Activated CD8-positive, alpha-beta T cell treated with anti-CD3 and anti-CD28 coated beads, Interleukin-2, amount 10 ng/mL, durations not matched to agents 7 days and 5 days (primary cell): ENCODE measurements at places on chromosomes 1 and 21.

GRCh38 chr1:86430376-86430775 lies 6.4 kb downstream of the CLCA2 start:
- no peak for DNase-seq

- no peak for DNase-seq
Measured at GRCh38 chr1:234708700-234709395, 98.9 kb upstream of the IRF2BP2 start.

DNA sequence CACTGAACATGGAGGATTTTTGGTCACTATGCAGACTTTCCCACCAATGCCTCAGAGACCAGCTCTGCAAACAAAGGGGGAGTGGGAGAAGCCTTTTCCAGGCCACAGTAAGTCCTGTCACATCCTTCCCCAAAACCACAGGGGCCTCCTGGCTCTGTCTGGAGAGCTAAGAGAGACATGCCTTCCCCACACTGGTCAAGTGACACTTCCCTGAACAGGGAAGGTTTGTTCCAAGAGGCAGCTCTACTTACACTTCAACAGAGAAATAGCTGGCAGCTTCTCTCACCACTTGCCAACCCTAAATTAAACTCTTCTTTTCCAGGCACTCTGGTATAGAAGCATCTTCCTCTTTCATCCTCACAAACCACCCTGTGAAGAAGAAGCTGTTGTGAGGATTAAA lies 39.7 kb downstream of the EDN2 start:
- DNase-seq, result no peak

- DNase-seq, result no peak
Measured at GRCh38 chr1:57910782-57911181, 486.9 kb upstream of the DAB1 start.

DNA sequence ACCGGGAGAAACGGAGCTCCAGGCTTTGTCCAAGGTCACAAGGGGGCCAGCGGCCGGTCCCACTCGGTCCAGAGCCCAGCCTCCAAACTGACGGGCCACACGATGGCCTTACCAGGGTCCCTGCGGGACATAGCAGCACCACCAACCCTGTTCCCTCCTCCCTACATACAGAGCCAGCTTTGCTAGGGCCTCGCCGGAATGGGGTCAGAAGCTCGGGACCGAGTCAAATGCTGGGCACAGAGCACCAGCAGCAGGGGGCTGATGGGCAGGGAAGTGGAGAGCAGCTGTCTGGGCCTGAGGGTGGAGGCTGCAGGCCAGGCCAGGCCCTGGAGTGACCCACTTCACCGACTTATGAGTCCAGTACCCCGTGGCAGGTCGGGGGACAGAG lies 14.9 kb upstream of the TTC39A start:
- DNase-seq, result no peak

DNA sequence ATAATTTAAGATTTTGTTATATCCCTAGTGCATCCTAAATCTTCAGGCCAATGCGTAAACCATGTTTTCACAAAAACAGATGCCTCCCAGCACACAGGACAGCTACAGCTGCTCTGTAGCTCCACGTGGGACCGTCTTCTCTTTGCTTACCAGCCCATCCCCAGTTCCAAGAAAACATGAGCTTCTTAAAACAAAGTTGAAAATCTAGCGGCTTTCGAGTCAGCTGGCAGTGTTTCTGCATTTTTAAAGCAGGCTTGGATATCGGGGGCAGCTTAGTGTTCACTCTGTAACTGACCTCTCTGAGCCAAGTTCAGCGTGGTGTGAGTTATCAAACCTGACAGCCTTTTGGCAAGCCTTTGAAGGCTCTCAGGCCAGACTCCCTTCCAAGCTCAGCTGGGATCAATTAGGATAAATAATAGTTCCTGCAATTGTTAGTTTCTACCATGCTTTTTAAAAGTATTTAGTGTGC lies 881.5 kb downstream of the LTN1 start:
- DNase-seq, result no peak

- DNase-seq, result no peak
Measured at GRCh38 chr1:185345913-185346720, 29.1 kb upstream of the IVNS1ABP start.

- DNase-seq, result no peak
Measured at GRCh38 chr1:45356186-45356585, 15.9 kb upstream of the MUTYH start.

GRCh38 chr1:202189001-202189790 lies 4.4 kb upstream of the LGR6 start:
- DNase-seq, result peak; percentile 86

DNA sequence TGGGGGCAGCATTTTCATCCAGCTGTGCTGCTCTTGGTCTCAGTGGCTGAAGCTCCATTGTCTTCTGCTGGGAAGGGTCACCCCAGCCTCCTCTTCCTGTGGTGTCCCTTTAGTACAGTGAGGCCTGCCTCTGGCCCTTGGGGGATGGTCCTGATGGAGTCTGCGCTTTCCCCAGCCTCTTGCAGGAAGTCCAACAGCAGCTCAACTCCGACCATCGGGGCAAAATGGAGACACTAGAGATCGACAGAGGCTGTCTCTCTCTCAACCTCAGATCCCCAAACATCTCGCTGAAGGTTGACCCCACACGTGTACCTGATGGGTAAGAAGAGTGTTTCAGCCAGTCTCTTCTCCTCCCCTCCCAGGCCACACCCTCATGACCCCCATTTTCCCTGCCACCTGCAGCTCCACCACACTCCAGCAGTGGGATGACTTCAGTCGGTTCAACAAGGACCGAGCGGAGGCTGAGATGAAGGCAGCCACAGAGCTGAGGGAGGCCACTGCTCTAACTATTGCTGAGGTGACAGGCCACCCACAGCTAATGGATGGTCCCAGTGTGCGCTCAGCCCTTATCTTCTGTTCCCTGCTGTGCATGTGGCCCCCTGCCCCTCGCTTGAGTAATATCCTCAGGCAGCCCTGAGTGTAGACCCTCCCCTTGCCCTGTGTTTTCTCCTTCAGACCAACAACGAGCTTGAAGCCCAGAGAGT lies 2.0 kb upstream of the ADPRS start:
- DNase-seq, result no peak

GRCh38 chr1:215056584-215056983 lies 26.0 kb upstream of the KCNK2 start:
- no peak for DNase-seq

- no peak for DNase-seq
Measured at GRCh38 chr1:17119773-17120480, 676 bp upstream of the PADI2 start.

GRCh38 chr1:190747704-190748103 lies 270.0 kb upstream of the BRINP3 start:
- no peak for DNase-seq
